ENCODE measurements at places on chromosomes 7 and 10.

GRCh38 chr7:2859952-2860351 lies 15.8 kb upstream of the GNA12 start:
- DNase-seq, result no peak

DNA sequence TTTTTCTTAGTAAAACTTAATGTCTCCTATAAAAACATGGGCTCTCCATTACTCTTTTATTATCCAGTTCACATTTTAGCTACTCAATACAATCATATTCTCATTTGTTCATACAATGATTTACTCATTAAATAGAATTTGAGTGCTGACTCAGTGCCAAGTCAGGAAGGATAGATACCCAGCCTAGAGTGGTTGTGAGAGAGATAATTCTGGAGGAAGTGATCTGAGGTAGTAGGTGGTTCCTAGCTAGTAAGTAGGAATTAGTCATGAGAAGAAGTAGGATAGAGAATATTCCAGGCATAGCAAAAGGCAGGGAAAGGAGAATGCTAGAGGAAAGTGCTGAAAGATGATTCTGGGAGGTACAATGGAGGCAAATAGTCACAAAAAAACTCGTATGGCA lies 133.5 kb upstream of the MBL2 start:
- no peak for DNase-seq

DNA sequence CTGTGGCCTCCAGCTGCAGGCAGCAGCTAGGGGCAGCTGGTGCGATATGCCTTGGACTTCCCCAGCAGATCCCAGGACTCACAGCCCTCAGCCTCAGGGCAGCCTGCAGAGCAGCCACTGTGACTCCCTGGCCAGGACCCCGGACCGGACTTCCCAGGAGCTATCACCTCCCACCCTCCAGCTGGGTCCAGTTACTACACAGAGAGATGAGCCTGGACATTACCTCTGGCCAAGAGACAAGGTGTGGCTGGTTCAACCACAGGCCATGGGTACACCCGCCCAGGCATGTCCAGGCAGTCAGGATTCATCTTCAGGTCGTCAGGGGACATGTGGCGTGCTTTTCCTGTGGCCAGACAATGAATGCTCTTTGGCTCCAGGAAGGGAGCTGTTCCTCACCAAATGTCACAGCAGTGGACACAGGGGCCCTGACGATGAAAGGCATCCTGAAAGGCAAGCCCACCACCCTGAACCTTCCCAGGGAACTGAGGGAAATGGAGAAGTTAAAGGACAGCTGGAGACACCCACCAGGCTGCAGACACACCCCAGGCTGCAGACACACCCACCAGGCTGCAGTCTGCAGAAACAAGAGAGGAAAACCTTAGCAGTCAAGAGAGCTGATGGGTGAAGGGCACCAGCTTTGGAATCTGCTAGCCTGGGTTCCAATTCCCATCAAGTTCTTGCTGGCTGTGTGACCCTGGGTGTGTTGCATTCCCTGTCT lies 25.8 kb upstream of the NANOS1 start:
- no peak for DNase-seq

DNA sequence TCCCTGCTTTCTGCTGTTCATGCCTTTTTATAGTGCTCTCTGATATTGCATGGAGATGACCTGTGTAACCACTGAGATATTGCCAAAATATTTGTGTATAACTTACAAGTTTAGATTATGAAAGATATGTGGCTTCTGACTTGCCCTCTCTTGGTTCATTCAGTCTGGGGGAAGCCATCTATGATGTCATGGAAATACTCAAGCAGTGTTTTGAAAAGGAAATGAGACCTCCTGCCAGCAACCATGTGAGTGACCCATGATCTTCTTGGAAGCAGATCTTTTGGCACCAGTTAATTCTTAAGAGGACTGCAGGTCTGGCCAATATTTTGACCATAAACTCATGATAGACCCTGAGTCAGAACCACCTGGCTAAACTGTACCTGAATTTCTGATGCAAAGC lies 183.0 kb downstream of the THSD7A start:
- DNase-seq, result no peak

DNA sequence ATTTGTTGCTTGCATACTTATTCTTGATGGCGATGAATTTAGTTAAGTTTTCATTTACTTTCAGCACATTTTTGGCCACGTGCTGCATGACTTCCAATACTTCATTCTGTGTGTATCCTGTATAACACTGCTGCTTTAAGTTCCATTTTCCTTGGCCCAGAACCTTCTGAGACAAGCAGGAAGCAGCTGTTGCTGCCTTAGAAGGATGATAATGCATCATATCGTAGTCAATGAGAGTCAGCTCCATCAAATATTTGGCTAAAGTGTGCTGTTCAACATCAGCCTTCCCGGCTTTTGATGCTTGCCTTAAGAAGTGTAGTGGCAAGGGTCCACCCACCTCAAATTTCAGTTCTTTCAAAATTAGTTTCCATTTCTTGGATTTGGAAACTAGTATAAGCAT lies 59.2 kb upstream of the GLCCI1 start:
- DNase-seq, result no peak

DNA sequence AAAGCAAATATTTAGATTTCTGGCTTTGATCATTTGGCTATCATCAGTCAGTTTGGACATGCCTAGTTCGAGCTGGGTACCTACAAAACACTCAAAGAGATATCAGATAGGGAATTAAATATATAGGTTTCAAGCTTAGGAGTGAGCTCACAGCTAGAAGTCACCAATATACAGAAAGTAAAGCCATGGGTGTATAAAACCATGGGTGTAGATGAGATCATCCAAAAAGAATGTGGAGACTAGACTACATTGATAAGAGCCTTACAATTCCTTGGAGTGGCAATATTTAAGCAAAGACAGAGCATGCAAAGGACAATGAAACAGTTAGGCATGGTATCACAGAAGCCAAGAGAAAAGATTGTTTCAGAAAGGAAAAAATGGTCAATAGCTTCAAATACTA lies 7.2 kb upstream of the RALA start:
- DNase-seq, result no peak

DNA sequence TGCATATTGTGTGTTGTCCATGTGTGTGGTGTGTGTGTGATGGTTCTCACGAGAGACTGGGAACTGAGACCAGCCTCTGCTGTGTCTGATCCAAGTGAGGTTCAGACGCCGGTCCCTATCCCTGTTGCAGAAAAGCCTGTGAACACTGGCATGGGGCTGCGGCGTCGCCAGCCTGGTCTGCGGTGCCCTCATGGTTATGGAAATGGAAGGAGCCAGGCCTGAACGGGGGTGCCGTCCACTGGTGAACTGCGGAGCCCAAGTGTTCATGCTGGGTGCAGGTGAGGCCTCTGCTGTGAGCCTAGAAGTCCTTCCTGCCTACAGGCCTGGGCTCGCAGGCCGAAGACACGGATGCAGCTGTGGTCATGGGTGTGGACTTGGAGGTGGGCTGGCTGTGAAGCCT lies 18.7 kb upstream of the NCAPG2 start:
- DNase-seq, result no peak

DNA sequence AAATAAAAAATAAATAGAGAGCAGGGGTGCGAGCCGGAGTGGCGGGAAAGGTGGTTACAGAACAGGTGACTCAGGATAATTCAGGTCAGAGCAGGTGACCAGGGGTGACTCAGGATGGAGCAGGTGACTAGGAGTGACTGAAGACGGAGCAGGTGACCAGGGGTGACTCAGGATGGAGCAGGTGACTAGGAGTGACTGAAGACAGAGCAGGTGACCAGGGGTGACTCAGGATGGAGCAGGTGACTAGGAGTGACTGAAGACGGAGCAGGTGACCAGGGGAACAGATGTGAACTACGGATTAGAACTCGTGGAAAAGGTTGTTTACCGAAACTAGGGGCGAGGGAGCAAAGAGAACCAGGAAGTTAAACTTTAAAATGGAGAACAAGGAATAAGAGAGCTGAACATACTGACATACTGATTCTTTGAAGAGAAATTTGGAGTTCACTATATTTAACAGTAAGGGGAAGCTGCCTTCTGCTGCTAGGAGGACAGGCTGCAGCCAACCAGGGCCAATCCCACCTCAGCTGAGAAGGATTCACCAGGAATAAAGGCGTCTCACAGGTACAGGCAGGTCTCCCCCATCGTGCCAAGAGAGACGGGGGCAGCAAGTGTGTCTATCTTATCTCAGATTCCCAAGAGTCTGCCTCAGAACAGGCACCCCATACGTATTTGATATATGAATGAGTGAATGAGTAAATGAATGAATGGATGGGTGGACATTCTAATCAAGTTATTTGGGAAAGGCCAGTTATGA lies 101.3 kb downstream of the CPXM2 start:
- no peak for DNase-seq

DNA sequence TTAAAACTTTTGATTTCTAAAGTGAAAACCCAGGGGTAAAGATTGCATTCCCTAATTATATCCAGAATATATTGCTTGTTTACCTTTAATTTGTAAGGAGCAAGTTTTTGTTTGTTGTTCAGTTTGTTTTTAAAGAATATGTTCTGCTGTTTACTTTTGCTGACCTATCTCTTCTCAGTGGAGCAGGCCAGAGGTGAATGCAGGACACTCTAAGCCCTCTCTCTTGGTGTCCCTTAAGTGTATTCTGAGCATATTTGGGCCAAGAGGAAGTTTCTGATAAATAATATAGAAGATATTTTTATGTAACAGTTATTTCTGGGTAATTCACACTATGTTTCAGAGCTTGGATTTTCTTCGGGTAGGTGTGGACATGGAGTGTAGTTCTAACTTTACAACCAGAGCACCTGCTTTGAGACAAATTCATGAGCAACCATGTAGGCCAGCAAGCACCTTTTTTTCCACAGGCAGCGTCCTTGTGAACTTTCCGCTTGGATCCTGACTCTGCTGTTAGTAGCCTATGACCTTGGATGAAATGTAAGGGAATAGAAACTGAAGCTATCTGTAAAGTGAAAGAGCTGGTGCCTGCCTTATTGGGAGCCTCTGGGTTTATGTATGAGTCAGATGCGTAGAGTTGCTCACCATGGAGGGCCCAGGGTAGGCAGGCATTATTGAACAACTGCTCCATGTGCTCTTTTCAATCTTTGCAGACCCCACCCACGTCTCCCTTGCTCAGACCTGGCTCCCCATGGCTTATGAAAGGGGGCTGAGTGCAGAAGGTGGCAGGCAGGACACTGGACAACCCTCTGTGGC lies 16.1 kb downstream of the OGDH start:
- DNase-seq, result no peak

GRCh38 chr10:108970016-108970415 lies 953.3 kb downstream of the XPNPEP1 start:
- no peak for DNase-seq

GRCh38 chr10:62689712-62690111 lies 114.8 kb upstream of the ADO start:
- no peak for DNase-seq

DNA sequence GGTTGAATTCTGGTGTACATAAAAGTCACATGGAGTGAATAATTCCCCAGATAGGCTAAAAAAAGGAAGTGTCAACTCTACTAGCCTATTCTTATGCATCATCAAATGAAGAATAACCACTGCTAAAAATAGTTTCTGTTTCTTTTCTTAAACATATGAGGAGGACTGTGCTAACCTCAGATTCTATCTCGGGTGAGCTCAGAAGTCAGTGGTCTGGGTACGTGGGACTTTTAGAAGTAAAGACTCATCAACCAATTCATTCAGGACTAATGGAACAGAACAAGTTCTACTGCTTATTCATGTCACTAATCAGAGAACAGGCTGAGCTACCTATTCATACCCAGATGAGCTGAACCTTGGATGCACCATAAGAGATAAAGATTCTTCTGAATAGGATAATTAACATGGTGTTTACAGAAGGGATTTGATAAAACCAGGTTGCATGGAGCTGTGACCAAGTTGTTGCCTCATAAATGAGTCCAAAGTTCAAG lies 9.5 kb upstream of the ASAH2 start:
- no peak for DNase-seq

DNA sequence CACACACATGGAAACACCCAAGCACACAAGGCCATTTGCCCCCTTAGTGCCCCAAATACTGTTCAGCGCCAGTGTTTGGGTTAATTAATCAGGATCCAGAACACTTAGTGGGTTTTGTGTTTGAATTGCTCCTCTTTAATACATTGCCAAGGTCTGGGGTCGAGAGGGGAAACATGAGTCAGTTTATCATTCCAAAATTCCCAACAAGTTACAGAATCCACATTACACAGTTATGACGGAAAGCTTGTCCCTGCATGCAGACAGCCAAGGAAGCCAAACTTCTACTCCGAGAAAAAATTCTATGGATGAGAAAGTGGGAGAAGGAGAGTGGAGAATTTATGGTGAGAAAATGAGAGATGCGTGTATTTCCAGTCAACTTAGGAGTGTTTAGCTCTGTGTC lies 189.0 kb downstream of the NPSR1 start:
- no peak for DNase-seq

DNA sequence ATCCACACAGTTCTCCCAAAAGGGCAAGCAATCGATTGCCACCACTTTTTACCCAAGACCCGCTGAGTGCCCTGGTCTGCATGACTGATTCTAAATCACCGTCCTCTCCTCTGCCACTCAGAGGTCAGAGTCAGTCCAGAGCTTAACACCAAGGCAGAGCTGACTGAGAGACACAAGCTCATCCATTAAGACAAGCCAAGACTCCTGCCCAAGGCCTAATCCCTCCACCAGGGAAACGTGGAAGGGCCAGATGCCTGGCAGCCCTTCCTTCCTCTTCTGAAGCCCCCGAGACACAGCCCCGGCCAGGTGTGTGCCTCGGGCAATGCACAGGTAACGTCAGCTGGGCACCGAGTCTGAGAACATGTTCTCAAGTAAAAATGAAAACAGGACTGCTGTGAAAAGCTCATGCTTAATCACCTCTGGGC lies 51.7 kb downstream of the DIP2C start:
- DNase-seq, result no peak

DNA sequence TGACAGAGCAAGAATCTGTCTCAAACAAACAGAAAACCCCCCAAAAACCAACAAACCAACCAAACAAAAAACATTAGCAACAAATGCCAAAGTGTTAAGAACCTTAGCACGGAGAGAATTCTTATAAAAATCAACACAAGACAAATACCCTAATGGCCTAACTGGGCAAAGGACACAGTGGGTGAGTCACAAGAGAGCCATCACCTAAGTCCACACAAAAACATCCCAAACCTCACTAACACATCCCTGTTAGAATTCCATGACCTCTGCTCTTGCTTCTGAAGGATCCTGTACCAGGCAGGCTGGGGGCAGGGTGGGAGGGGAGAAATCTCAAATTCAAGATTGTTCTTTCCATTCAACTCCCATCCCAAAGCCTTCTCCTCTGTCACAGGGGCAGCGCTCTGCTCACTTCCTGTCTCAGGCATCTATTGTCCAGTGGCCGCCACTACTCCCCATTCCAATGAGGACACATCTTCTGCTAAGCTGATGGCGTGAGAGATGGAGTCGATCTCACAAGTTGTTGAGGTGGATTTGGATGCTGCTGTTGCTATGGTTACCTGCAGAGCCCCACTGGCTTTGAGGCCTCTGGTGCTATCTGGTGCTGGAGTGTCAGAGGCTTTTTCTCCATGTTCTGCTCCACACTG lies 9.2 kb downstream of the IL15RA start:
- no peak for DNase-seq

DNA sequence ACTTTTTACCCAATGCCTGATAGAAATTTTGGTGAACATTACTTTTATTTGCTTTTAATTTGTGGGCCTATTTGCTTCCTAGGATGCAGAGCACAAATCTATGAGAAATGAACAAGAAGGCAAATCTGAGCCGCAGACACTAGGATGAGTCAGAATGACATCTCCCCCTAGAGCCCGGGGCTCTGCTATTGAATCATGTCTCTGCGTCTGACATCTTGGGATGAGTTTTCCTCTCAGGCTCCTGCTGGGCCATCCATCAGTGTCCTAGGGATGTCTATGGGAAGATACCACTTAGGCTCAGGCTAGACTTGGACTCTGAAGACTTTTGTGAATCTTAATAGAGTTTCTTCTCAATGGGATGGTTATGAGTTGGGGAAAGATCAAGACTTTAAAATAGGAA lies 157.3 kb upstream of the MTPN start:
- no peak for DNase-seq

- DNase-seq, result peak; percentile 24
Measured at GRCh38 chr10:127407551-127407950, 141.6 kb upstream of the NPS start.

Measured in putamen (tissue), 1 donor.